Fibroblast of skin of left quadriceps (primary cell): ENCODE measurements at places on chromosomes 1 and 21.

DNA sequence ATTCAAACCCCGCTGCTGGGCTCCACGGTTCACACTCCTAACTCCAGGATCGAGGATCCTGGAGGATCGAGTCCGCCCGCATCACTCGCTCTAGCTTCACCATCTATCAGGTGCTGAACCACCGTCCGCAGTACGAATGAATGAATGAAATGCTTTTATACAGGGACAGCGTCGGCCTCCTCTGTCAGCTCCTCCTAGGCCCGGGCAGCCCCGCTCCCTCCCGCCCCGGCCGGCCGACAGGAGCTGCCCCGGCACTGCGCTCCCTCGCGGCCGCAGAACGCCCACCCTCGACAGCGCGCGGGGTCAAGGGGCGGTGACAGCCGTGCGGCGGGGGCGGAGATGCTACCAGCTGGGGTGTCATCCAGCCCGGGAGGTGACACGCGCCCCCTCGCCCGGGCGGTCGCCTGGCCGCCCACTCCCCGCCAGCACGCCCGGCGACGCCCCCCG, 520 bp downstream of the ZBTB17 start:
- DNase-seq: no peak

GRCh38 chr1:174874331-174875053, 125.3 kb upstream of the CACYBP start:
- DNase-seq: no peak

DNA sequence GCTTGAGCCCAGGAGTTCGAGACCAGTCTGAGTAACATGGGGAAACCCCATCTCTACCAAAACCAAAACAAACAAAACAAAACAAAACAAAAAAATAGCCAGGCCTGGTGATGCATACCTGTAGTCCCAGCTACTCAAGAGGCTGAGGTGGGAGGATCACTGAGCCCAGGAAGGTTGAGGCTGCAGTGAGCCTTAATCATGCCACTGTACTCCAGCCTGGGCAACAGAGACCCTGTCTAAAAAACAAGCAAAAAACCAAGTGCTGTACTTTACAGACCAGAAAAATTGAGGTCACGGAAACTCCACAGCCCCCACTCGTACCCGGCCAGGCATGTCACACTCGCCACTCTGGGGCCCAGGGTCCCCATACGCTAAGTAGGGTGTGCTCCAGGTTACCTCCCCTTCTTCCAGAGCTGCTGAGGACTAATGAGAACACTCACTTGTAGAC, 22.9 kb downstream of the ATP2B4 start:
- DNase-seq: no peak

- peak; percentile 6 for DNase-seq
Measured at GRCh38 chr21:15967661-15968060, 237.9 kb downstream of the USP25 start.

DNA sequence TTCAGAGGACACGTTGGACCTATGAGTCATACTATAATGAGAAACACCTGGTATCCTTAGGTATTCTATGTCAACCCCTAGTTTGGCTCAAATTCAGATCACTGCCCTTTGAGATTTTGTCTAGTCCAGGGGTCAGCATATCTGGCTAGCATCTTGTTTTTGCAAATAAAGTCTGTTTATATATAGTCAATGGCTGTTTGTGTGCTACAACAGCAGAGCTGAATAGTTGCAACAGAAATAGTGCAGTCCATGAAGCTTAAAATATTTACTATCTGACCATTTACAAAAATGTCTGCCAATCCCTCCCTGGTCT, 48.5 kb upstream of the EDEM3 start:
- no peak for DNase-seq

DNA sequence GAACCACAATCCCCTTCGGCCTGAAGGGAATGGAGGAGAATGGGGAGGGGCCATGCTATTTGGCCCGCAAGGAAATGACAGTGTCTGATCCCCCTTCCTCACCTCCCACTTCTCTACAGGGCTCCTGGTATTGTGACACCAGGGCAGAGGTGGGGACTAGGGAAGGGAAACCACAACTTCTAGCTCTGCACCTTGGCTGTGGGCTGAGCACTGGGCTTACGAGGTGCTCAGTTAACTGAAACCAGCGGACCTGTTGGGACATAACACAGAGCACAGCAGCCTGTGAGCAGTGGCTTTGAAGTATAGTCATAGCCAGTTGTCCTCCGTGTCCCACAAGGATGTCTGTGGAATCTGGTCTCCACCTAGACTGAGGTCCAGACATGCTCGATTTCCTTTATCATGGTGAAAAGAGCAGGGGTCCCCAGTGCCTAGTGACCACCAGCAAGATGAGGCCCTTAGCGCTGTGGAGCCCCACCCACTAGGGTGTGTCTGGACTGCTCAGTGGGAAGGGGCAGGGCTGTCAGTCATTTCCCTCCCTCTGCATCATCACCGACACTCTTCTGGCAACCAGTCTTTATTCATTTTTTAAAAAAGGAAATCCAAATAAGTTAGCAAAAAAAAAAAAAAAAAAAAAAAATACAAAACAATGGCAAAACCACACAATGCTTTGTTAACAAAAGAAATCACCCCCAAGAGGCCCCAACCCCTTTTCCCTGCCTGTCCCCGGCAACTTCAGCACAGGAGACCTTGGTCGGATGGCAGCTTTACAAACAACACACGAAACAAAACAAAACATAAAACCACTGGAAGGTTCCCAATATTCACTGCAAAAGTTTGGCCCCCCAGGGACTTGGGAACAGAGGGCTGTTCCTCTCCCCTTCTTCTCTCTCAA, 3.0 kb downstream of the MYOG start:
- DNase-seq: no peak

GRCh38 chr21:44508426-44508710, 31.6 kb downstream of the KRTAP10-1 start:
- no peak for DNase-seq

GRCh38 chr1:36835017-36835695, 199.2 kb downstream of the GRIK3 start:
- no peak for DNase-seq

GRCh38 chr1:21669258-21670058, at the start of gene RAP1GAP:
Gene RAP1GAP (minus strand): TSS chr1:21669357. CDS start chr1:21620032, 49,325 bp downstream.
- DNase-seq: no peak

- DNase-seq: no peak
Measured at GRCh38 chr1:226054519-226055327, 7.8 kb upstream of the H3-3A start.

DNA sequence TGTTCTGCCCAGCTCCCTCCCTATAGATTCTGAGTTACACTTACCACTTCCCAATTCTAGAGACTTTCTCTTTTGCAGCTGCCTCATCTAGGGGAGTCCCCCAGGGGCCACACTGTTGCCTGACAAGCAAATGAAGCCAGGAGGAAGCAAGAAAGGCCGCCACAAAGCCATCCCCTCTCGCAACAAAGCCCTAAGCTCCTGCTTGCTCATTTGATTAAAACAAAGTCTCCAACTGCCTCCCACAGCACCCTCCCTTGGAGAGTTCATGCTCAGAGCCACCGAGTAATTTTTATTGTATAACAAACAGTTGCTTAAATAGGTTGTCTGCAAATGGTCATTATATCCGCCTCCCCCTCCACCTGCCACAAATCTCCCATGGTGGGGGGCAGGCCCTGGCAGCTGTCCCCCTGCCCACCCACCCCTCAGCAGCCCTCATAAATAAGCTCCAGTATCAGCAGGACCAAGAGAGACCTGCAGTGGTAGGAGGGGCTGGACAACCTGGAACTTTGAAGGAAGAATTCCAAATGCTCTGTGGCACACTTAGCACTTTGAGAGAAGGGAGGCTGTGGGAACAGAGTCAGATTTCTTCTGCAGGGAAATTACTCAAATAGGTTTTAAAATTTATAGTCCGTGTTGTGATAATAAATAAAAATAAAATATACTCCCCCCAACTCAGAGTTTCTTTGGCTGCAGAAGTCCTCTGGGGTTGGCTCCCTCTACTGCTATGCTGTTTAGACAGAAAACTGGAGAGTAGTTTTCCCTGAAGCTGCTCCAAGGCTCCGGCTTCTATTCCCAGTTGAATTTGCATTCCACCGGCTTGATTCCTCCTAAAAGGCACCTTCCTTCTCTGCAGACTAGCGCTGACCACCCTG, 237.5 kb downstream of the TTLL7 start:
- DNase-seq: no peak

DNA sequence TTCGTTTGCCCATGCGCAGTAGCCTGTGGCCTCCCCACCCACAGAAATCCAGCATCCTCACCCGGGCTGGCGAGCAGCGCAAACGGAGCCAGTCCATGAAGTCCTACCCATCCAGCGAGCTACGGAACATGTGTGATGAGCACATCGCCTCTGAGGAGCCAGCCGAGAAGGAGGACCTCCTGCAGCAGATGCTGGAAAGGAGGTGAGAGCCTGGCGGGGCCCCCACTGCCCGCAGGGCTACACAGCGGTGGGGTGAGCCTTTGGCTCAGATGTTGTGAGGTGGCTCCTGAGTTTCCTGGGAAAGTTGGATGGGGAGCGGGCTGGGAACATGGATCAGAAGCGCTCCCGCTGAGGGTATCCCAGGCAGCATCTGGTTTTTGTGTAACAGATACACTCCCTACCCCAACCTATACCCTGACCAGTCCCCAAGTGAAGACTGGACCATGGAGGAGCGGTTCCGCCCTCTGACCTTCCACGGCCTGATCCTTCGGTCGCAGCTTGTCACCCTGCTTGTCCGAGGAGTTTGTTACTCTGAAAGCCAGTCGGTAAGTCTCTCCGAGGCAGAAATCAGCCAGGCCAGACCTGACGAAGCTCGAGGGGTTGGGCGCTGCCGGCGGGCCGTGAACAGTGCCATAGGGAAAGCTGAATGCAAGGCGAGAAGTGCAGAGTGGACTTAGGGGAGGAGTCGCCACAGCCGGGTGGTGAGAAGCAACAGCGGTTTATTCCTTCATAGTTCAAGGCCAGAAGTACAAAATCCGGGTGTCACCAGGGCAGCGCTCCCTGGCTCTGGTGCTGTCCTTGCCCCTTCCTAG, 10.4 kb downstream of the NPPA start:
- DNase-seq: no peak

DNA sequence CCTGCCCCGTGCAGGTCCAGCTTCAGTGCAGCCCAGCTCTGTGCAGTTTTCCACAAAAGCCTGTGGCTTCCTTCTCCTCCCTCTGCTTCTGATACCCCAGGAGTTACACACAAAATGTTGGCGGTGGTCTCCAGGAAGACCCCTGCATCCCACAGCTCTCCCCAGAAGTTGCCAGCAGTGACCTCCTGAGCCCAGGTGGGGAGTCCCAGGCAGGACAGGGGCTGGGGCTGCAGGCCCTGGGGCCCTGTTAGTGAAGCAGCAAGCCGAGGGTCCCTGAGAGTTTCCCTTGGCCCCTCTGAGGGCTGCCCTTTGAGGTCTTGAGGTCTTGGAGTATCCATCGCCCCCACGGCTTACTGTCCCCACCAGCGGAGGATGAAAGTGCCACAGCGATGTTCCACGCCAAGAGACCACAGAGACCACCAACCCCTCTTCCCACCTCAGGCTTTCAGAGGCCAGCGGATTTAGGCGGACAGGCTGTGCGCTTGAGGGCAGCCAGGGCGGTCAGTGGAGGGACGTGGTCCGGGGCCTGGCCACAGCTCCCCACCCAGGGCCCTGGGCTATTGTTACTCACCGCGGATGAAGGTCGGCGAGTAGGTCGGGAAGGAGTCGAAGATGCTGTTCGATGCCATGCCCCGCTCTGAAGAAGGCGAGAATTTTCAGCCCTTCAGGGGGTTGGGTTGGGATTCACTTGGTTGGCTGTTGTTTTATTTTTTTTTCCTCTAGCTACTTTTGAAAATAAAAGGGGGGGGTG, 34.0 kb upstream of the RUNX3 start:
- no peak for DNase-seq

- DNase-seq: no peak
Measured at GRCh38 chr1:156281693-156282478, 739 bp downstream of the SMG5 start.

DNA sequence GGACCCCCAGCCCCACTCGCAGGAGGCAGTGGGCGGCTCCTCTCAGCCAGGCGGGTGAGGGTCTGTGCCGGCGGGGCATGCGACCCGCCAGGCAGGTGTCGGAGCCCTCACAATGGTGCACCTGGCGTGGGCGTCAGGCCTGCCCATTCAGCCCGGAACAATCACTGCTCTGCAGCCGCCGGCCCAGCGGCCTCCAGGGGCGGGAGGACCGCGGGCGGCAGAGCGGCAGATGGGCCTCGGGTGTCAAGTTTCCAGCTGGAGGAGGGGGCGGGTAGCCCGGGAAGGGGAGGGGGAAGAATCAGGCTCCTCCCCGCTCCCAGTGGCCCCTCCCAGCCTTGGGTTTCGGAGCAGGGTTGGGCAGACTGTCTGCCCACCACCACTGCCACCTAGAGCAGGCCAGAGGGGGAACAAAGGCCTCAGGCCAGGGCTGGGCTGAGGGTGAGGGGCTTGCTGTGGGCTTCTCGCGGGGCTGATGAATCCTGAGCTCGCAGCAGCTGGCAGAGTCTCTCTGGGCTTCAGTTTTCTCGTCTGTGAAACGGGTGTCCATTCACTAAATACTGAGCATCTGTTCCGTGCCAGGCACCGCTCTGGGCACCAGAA, 39.5 kb upstream of the CASZ1 start:
- peak; percentile 1 for DNase-seq

- DNase-seq: no peak
Measured at GRCh38 chr1:218750216-218750970, 405.3 kb downstream of the TGFB2 start.

GRCh38 chr21:32143241-32143939, 135.5 kb downstream of the MIS18A start:
- DNase-seq: peak; percentile 88

DNA sequence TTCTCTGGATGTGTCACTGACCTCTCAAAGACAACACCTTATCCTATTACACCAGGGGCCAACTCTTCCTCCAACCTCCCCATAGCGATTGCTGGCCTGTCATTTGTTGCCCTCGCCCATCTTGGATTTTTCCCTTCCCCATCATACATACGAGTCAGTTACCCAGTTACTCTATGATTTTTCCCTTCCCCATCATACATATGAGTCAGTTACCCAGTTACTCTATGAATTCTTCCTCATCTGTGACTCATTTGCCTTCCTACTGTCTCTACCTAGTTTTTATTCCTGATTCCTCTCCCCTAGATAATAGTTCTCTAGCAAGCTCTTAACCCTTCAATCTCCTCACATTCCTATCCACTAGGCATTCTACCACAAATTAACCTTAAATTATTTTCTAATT, 178.8 kb downstream of the NR5A2 start:
- DNase-seq: no peak

- DNase-seq: no peak
Measured at GRCh38 chr1:20480951-20481617, 4.9 kb downstream of the CAMK2N1 start.

DNA sequence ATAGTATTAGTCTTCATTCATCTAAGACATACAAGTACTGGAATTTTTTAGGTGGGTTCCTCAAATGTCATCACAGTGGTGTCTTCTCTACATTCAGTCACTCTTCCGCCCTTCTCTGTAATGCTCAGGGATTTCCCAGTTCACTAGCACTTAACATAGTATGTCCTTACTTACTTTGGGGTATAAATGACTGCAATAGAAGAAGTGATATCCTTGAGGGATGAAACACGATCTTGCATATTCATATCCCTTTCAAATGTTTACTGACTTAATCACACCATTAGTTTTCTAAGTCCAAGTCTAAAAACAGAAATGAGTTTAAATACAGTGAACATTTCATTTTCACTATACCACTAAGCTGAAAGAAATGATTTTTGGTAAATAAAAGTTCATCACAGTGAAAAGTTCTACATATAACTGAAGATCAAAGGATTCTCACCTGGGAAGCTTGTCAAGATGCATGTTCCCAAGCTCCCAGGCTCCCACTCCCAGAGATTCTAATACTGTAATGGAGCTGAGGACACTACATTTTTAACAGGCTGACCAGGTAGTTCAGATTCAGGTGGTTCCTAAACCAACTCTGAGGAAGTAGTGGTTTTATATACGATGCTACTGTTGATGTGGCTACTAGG, 29.7 kb downstream of the MRPL39 start:
- DNase-seq: no peak
